ENCODE measurements at places on chromosomes 7 and 10.

DNA sequence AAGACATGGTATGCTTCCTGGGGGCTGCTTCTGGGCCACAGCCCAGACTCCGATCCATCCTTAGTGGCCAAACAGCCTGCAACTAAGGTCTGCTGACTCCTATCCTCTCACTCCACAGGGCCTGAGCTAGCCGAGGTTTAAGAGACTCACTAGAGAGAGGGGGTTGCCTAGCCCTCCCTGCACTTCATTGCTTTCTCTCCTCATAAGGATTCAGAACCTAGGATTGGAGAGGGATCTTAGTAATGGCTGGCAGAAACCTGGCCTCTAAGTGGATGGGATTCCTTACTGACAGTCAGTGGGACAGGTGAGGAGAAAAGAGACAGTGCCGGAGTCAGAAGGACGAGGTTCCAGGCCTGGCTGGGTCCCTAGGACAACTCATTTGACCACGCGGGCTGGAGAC, 8.2 kb upstream of the DDIT4 start:
- no peak for DNase-seq

GRCh38 chr7:86558680-86559501, 84.8 kb upstream of the GRM3 start:
- DNase-seq = no peak

DNA sequence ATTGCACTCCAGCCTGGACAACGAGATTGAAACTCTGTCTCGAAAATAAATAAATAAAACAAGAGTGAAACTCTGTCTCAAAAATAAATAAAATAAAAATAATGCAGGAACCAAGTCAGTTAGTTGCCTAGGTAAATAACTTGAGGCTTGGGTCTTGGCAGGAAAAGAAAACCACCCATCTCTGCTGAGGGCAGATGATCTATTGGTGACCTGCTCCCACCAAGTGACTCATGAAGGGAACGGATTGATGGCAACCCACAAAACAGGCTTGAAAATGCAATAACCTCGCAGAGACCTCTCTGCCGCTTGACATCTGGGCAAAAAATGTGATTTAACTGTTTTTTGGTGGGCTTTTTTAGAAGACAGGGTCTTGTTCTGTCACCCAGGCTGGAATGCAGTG, 86.6 kb downstream of the CALN1 start:
- no peak for DNase-seq

GRCh38 chr7:42522227-42522991, 285.4 kb upstream of the GLI3 start:
- DNase-seq = no peak

DNA sequence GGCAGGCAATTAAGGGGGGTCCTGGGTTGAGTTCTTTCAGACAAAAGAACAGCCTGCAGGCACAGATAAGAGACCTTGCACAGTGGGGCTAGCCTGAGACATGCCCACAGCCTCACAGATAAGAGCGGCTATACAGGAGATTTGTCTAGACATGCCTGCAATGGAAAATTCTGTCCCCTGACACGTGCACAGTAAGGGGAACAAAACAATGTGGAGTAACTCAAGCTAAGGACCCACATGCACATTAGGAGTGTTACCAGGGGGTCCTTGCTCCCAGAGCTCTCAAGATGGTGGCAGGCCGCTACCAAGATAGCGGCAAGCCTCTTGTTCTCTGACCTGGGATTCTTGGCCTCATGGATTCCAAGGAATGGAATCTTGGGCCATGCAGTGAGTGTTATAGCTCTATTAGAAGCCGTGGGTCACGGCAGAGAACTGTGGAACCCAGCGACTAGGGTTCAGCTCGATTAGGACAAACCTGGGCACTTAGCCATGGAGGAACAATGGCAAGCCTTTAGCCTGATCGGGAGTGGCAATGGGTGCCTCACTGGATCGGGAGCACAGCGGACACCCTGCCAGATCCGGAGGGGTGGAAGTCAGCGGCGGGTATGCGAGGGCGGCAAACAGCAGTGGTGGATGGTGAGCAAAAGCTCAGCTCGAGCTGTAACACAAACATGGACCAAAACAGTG, 196.9 kb downstream of the CCSER2 start:
- DNase-seq = no peak

DNA sequence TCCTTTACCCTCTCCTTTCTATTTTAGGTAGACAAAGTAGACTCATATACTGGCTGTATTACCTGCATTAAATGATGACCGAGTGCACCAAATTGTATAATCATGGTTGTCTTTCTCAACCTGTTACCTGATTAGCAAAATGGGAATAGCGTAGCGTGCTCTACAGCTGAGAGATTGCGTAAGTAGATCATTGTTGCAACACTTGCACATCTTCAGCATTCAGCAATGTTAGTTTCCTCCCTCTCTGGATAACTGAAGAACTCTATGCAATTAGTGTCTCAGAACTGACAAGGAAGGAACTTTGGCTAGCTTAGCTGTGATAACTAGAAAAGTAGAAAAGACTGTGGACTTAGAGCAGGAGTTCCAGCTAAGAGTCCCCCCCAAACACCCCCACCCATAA, 787.4 kb downstream of the PHTF2 start:
- no peak for DNase-seq

DNA sequence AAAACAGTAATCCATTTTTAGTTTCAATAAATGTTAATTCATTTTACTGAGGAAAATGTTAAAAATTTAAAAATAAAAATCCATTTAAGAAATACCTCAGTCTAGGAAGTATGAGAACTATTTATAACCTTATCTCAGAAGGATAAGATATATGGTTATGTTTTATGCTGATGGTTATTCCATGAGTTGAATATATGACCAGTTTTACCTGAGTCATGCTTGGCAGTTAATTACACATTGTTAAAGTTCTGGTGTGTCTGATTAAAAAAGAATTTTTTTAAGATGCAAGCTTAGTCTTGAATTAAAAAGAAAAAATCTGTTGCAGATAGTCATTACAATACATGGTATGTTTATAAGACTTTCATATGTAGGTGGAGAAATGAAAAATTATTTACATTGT, 191.7 kb downstream of the ARL4A start:
- no peak for DNase-seq
